ENCODE measurements at places on chromosomes 7 and 10.

GRCh38 chr7:140416560-140416959 lies 12.7 kb downstream of the RAB19 start:
- no peaks in the 10 kb centered on the region for H3K36me3 ChIP-seq
- peaks cover 15% of the 10 kb centered on the region for H3K4me1 ChIP-seq
- H3K27ac ChIP-seq: no peak overlapping the region
- H3K27me3 ChIP-seq: peaks cover 6% of the 10 kb centered on the region
- no peak overlapping the region for H3K4me3 ChIP-seq

GRCh38 chr7:55099066-55099820 lies 80.4 kb downstream of the EGFR start:
- peak; percentile 35 for DNase-seq
- H3K27ac ChIP-seq: peak overlapping the region; percentile 94
- no peaks in the 10 kb centered on the region for H3K36me3 ChIP-seq
- peak overlapping the region; percentile 63 for H3K4me3 ChIP-seq

GRCh38 chr7:47148536-47149207 lies 433.2 kb downstream of the TNS3 start:
- no peaks in the 10 kb centered on the region for H3K36me3 ChIP-seq
- peaks cover 3% of the 10 kb centered on the region for H3K4me1 ChIP-seq
- H3K27me3 ChIP-seq: no peaks in the 10 kb centered on the region
- H3K4me3 ChIP-seq: no peak overlapping the region
- DNase-seq: no peak
- no peak overlapping the region for H3K27ac ChIP-seq

GRCh38 chr7:78769481-78770101 lies 683.9 kb downstream of the MAGI2 start:
- peaks cover 25% of the 10 kb centered on the region for H3K4me1 ChIP-seq
- peak; percentile 18 for DNase-seq
- no peak overlapping the region for H3K27ac ChIP-seq
- H3K27me3 ChIP-seq: peaks cover 13% of the 10 kb centered on the region

- peak overlapping the region; percentile 56 for H3K27ac ChIP-seq
- H3K4me1 ChIP-seq: peaks cover 58% of the 10 kb centered on the region
- no peaks in the 10 kb centered on the region for H3K36me3 ChIP-seq
- no peak for DNase-seq
- peak overlapping the region; percentile 68 for H3K4me3 ChIP-seq
Observed at GRCh38 chr10:533186-533585, 156.3 kb downstream of the DIP2C start.

DNA sequence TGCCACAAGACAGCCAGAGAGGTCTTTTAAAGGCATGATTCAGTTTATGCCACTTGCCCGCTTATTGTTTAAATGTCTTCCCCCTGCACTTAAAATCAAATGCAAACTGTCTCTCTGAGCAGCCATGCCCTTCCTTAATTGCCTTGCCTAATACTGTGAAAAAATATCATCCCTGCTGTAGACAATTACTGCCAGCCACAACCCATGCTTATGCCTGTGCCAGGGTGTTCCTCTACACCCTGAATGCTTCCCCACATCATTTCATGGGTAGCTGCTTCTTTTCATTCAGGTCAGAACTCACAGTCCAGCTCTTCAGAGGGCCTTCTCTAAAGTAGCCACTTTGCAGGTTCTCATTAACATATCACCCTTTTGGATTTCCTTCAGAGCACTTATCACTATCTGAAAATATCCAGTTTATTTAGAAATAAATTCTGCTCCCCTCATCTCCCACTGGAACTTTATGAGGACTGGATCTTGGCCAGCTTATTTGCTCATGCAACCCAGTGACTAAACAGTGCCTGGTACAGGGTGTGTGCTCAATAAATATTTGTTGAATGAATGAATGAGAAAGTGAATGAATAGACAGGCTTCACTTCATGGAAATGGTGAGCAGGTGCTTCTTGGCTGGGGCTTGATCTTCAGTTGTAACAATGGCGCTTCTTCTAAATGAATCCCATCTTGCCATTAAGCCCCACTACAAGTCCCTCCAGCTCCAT lies 162.4 kb upstream of the MDFIC start:
- no peaks in the 10 kb centered on the region for H3K4me1 ChIP-seq
- no peaks in the 10 kb centered on the region for H3K36me3 ChIP-seq
- H3K27ac ChIP-seq: no peak overlapping the region
- no peaks in the 10 kb centered on the region for H3K27me3 ChIP-seq
